ENCODE measurements at places on chromosomes 13 and 19.
A peak's percentile ranks its signal among the peaks of the same experiment; 100 is the strongest.

DNA sequence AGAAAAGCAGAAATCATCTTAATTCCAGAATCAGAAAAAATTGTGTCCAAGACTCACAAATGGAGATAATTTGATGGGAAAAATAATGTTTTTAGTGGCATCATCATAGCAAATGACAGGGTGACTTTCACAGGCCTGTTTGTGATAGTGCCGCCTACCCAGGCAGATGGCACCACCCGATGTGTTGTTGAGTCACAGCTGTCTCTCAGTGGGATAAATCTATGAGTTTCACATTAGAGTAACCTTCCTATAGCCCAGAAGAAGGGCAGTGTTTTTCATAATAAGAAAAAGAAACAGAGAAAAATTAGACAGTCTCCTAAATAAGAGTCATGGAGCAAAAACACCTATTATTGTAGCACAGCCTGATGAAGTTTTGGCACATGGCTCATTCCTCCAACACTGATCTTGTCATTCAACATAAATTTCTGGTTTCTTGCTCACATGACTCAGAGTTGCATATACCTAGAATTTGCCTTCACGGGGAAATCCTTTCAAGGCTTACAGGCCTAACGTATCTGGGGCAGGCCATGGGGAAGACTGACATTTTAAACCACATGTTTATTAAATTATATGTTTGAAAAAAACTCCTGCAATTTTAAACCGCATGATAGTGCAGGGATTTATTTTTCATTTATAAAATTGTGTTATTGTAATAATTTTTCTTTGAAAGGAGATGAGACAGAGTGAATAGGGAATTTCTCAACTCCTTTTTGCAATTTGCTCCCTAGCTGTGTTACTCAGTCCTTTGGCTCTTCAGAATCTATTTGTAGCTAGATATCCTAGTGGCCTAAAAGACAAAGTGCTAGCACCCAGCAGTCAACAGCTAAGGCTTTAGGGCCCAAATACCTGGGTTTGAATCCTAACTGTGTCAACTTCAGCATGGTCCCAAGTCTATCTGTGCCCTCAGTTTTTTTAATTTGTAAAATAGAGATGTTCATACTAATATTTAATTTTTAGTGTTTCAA, 393.7 kb downstream of the NDFIP2 start:
- no peaks in the 10 kb centered on the region for H3K27me3 ChIP-seq
- H3K4me3 ChIP-seq, result no peak overlapping the region
- ATAC-seq, result peak; percentile 16
- no peak overlapping the region for H3K27ac ChIP-seq
- H3K4me1 ChIP-seq, result no peaks in the 10 kb centered on the region

GRCh38 chr13:30829833-30830637, 76.0 kb upstream of the MEDAG start:
- H3K36me3 ChIP-seq, result no peaks in the 10 kb centered on the region
- peaks cover 4% of the 10 kb centered on the region for H3K27me3 ChIP-seq
- H3K27ac ChIP-seq, result no peak overlapping the region
- no peaks in the 10 kb centered on the region for H3K4me1 ChIP-seq

- peaks cover 4% of the 10 kb centered on the region for H3K27me3 ChIP-seq
- ATAC-seq, result peak; percentile 46
- H3K27ac ChIP-seq, result no peak overlapping the region
- no peaks in the 10 kb centered on the region for H3K4me1 ChIP-seq
- no peaks in the 10 kb centered on the region for H3K36me3 ChIP-seq
These were observed 135.0 kb upstream of the KL start for GRCh38 chr13:32881074-32881776.

- no peak overlapping the region for H3K27ac ChIP-seq
- no peak overlapping the region for H3K4me3 ChIP-seq
- no peaks in the 10 kb centered on the region for H3K27me3 ChIP-seq
- ATAC-seq, result no peak
These were observed 48.4 kb downstream of the CAB39L start for GRCh38 chr13:49395451-49395865.

DNA sequence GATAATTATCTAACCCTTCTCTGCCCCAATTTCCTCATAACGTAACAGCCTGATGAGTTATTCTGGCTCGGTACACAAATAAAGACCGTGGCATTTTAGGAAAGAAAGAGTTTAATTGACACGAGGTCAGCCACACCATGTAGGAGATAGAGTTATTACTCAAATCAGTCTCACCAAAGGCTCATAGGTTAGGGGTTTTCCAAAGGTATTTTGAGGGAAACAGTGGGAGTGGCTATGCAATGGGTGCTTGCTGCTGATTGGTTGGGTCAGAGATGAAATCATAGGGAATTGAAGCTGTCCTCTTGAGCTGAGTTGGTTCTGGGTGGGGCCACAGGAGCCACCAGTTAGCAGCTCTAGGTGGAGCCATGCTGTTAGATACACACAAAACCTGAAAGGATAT, 137.5 kb downstream of the FREM2 start:
- peak; percentile 87 for ATAC-seq
- H3K27me3 ChIP-seq, result peaks cover 3% of the 10 kb centered on the region
- no peak overlapping the region for H3K4me3 ChIP-seq
- H3K4me1 ChIP-seq, result no peaks in the 10 kb centered on the region

GRCh38 chr19:13899393-13899792, 6.5 kb downstream of the BRME1 start:
- H3K4me1 ChIP-seq, result no peaks in the 10 kb centered on the region
- H3K27me3 ChIP-seq, result no peaks in the 10 kb centered on the region
- ATAC-seq, result no peak
- no peak overlapping the region for H3K4me3 ChIP-seq

DNA sequence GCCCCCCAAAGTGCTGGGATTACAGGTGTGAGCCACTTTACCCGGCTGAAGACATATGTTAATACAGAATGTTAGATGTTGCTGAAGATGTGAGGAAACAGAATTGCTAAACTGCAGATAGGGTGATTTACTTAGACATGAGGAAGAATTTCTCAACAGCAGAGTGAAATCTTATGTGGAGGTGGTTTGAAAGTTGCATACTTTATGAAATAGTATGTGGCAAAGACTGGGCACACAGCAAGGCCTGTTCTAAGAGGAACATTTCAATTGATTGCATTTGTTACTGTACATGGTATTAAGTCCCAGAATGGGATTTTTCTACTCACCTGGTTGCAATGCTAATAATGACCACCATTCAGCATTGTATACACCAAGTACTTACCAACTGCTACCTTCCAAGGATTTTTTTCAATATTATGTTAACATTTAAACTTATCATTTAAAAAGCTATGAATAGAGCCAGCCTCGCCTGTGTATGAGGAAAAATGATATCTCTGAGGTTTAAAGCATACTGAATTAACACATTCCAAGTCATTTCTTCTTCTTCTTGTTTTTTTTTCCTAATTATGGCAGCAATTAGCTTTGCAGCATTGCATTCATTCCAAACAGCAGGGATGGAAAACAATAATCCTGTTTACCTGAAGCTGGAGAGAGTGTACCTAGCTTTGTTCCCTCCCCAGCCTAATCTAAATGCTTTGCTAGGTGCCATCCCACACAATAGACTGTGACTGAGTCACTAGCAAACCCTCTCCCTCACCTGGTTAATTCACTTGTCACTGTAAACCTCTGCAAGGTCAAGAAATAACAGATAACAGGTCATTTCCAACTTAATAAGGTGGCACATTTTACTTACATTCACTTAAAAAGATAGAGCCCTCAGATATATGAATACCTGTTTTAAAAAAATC, 19.4 kb upstream of the KLF5 start:
- no peaks in the 10 kb centered on the region for H3K27me3 ChIP-seq
- H3K4me1 ChIP-seq, result no peaks in the 10 kb centered on the region
- H3K4me3 ChIP-seq, result no peak overlapping the region
- no peaks in the 10 kb centered on the region for H3K36me3 ChIP-seq
- H3K27ac ChIP-seq, result no peak overlapping the region

GRCh38 chr13:23851106-23851505, 38.1 kb downstream of the MIPEP start:
- ATAC-seq, result no peak
- H3K4me3 ChIP-seq, result no peak overlapping the region
- no peak overlapping the region for H3K27ac ChIP-seq
- peaks cover 5% of the 10 kb centered on the region for H3K36me3 ChIP-seq
- H3K27me3 ChIP-seq, result no peaks in the 10 kb centered on the region

DNA sequence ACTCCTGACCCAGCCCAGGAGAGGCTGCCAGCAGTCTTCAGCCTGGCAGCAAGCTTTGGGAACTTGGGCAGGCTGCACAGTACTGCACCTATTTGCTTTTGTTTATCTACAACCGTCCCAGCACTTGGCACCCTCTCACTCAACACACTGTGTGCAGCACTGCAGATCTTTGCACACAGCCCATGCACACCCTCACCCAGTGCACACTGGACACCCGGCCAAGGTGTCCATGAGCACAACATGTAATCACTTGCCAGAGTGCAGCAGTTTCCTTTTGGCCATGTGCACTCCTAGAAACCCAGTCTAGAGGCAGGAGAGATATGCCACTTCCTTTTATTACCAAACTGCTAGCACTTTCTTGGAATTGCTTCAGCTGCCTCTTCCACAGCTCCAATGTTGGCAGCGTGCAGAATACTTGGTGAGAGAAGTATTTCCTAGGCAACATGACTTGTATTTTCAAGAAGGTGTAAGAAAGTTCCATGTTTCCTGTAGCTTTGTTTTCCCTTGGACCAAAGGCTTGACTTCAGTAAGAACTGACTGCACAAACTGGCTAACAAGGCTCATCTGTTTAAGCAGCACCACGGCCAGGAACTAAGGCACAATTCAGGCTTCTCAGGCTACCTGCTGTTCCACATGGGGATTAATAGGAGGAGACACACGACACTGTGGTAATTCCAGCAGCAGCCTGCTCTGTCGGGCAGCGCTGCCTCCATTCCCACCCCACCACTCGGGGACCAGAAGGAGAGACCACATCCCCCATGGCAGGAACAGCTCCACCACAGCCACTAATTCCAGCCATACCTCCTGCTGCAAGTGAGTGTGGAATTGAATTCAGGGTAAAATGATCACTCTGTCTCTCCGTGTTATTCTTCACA, 15.3 kb downstream of the ATP7B start:
- H3K4me3 ChIP-seq, result no peak overlapping the region
- no peak overlapping the region for H3K27ac ChIP-seq
- no peaks in the 10 kb centered on the region for H3K36me3 ChIP-seq
- H3K4me1 ChIP-seq, result peaks cover 4% of the 10 kb centered on the region
- ATAC-seq, result no peak

DNA sequence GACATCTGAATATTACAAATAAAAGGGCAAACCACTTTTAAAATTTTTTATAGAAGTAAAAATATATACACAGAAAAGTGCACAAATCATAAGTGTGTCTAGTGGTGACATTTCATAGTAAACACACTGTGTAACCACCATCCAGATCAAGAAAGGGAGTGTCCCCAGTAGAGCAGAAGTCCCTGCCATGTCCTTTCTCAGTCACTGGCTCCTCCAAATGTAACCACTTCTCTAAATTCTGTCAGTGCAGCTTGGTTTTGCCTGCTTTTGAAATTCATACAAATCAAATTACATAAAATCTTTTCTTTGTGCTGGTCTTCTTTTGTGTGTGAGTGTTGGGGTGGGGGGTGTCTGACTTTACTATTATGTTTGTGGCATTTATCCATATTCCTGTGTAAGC, 116.5 kb downstream of the RBM26 start:
- H3K27me3 ChIP-seq, result no peaks in the 10 kb centered on the region
- H3K4me1 ChIP-seq, result no peaks in the 10 kb centered on the region
- H3K36me3 ChIP-seq, result no peaks in the 10 kb centered on the region
- no peak overlapping the region for H3K27ac ChIP-seq
- ATAC-seq, result no peak

DNA sequence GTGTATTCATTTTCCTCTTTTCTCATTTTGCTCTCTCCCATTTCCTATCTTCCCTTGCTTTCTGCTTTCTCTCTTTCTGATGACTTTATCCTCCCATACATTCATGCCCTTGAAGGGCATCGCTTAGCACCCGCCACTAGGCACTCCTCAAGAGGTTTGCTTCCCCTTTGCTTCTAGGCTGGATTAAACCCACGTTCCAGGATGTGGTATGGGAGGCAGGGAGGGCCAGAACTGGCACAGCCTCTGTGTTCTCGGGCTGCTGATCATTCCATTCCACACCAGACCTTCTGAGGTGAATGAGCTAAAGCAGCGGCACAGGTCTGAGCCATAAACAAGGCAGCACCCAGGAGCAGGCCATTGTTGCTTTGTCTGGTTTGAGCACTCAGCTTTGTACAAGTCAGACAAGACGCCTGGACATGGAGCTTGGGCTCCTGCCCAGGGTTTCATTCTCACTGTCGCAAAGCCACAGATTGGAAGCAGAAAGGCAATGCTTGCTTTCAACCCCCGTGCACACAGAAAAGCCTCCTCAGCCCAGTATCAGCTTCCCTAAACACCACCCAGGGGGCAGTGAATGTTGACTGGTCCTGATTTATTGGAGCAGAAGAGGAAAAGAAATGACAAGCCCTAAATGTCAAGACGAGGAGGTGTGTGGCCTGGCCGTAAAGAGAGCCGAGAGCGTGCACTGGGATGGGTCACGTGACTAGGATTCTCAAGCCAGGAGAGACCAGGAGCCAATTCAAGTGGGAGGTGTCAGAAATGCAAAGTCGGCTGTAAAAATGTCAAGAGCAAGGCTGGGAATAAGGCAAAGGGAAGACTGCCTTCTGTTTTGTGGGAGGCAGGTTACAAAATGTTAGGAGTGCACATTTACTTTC, 218.0 kb upstream of the SERP2 start:
- ATAC-seq, result no peak
- H3K4me3 ChIP-seq, result no peak overlapping the region
- no peaks in the 10 kb centered on the region for H3K36me3 ChIP-seq
- H3K27me3 ChIP-seq, result peaks cover 6% of the 10 kb centered on the region
- H3K4me1 ChIP-seq, result no peaks in the 10 kb centered on the region
- H3K27ac ChIP-seq, result no peak overlapping the region

DNA sequence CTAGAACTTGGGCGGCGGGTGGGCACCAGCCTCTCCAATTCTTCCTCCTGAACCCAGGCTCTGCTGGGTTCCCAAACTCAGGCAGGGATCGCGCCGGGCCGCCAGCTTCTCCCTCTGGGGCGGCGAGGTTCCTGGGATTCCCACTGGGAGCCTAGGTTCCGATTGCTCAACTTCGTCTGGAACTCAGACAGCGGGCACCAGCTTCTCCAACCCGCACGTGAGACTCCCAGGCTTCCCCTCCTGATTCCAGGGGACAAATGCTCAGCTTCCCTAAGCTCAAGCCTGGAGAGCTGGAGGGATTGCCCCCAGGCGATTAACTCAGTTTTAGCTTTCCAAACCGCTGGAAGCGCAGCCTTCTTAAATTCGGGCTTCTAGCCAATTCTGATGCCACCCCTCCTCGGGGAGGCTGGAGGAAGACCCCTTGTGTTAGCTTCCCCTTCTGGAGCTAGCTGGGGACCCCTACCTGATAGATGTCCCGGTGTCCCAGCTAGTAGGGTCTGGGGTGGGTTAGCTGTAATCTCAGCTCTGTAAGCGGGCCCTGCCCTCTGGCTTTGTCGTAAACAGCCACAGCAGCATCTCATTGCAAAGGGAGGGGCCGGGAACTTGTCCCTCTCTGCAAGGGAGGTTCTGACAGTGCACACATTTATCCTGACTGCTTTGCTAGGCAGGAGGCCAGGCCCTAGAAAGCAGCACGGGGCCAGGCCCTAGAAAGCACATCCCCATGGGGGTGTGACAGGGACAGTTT, 671 bp downstream of the MCOLN1 start:
- H3K27ac ChIP-seq, result no peak overlapping the region
- ATAC-seq, result no peak
- peaks cover 6% of the 10 kb centered on the region for H3K36me3 ChIP-seq
- no peaks in the 10 kb centered on the region for H3K27me3 ChIP-seq
- H3K4me1 ChIP-seq, result peaks cover 8% of the 10 kb centered on the region
- H3K4me3 ChIP-seq, result peak overlapping the region; percentile 79

GRCh38 chr13:74476365-74476764, 342.2 kb upstream of the KLF12 start:
- no peak overlapping the region for H3K4me3 ChIP-seq
- ATAC-seq, result no peak
- H3K36me3 ChIP-seq, result no peaks in the 10 kb centered on the region
- H3K27me3 ChIP-seq, result no peaks in the 10 kb centered on the region

Measured in activated T-helper 17 cell treated with anti-CD3 and anti-CD28 coated beads, Interleukin-2, amount 50 U/mL, for 72 hours (primary cell).